NCI-H1105 (cell line): ENCODE measurements at places on chromosomes 11 and 22.

- DNase-seq = no peak
Measured at GRCh38 chr11:15870911-15871310, 485.4 kb downstream of the SOX6 start.

DNA sequence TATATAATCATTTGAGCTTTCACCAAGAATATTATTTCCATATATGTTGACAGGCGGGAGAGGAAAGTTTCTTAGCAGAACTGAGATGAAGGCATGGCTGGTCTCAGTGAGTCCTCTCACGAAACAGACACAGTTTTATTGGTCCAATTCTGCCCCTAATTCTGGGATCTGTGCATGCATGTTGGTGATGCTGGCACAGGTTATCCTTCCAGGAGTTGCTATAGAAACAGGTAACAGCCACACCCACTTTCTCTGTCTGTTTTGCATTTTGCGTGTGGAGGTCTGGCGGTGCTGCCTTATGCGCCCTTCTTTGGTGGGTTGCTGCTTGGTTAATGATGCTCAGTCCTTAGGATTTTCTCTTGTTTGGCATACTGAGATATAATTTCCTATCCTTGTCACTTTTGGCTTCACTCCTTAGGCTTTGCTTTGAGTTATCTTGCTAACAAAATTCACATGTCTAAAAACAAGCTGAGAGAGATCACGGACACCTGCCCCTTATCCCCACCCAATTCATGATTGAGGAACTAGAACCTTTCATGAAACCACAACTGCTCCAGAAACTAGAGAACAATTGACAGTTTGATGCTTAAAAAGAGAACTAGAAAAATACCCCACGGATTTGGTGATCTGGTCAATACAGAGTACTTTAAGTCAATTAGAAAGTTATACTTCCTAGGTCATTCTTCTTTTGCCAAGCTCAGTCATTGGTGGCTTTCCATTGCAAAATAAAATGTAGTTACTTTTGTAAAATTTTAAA lies 189.3 kb downstream of the FAT3 start:
- no peak for DNase-seq

DNA sequence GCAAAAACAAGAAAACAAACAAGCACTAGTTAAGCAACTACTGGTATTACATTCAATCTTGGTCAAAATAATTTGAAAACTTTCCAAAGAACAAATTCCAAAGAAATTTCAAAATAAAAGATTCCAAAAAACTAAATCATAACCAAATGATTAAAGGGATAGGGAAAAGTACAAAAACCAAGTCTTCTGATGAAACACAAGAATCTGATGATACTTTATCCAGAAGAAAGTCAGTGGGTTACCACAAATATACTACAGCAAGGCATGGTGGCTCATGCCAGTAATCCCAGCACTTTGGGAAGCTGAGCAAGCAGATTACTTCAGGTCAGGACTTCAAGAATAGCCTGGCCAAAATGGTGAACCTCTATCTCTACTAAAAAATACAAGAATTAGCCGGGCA lies 59.1 kb downstream of the NUP98 start:
- no peak for DNase-seq

GRCh38 chr11:47714554-47715081 lies 551 bp downstream of the AGBL2 start:
- DNase-seq = peak; percentile 21

DNA sequence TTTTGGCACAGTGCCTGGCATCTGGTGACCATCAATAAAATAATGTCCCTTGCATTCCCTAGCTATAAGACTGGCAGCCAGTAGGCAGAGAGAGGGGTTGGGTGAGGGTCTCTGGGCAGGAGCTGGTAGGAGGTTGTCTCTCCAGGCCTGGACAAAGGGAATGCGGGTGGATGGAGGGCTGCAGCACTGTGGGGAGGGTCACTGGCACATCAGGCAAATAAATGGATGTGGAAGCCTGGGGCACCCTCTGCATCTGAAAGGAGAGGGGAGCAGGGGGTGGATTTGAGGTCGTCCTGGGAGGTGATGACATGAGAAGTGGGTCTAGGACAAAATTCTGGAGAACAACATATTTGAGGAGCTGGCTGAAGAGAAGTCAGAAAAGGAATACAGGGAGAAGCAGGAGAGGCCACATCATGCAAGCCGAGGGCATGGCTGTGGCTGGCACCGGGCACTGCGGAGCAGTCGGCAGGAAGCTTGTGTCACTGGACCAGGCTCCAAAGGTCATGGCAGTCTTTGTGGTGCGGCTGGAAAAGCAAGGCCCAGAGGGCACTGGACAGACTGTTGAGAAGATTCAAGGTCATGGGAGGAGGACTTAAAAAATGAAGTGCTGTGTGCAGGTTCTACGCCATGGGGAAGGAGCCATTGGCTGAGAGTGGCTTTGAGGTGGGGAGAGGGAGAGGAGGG lies 36.5 kb upstream of the THY1 start:
- DNase-seq = no peak

- DNase-seq = peak; percentile 14
Measured at GRCh38 chr11:130429120-130429681, 792 bp upstream of the ADAMTS8 start.
